Liver (tissue), 10 donors: ENCODE measurements at places on chromosomes 16 and 17.

DNA sequence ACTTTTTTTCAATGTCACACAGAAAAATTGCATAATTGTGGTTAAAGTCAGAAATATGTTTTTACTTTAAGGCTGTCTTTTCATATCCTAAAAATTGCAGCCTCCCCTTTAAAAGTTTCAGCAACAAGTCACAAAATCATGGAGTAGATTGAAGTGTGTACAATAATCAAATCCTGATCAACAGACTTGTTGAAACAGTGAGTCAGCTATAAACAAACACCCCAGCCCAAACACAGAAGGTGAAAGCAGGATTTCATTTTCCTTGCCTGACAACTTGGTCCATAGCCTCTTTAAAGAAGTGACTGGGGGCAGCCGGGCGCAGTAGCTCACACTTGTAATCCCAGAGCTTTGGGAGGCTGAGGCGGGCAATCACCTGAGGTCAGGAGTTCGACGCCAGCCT is 59.9 kb downstream of the WNT3 start:
- no peak for DNase-seq

DNA sequence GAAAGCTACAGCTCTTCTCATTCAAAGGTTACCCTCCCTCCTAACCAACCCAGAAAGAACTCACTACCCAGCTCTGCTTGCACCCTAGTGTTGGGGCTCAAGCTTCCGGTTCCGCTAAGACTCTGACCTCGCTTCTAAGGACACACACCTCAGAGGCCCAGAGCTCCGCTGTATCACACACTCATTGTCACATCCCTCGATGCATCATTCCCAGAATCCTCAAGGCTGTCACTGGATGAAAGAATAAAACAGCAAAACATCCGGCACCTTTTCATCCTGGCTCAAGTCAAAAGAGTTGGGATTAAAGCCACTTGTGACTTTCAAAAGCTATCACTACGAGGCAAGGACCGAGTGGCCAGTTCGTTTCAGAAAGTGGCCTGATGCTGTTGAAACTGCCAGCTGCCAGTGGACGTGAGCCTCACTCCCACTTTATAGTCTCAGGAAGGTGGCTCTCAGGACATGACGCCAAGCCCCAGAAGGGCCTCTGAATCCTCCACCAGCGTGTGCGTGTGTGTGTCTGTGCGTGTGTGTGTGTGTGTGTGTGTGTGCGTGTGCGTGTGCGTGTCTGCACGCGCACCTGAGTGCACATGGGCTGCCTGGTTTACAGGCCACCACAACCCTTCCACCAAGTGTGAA is 29.0 kb downstream of the ZFHX3 start:
- no peak for DNase-seq

GRCh38 chr17:46158323-46159296 is 34.6 kb downstream of the KANSL1 start:
- DNase-seq: no peak

GRCh38 chr17:58352596-58353388 is 791 bp upstream of the SUPT4H1 start:
- DNase-seq: peak; percentile 71

GRCh38 chr17:80485846-80486245 is 9.4 kb upstream of the NPTX1 start:
- DNase-seq: no peak

DNA sequence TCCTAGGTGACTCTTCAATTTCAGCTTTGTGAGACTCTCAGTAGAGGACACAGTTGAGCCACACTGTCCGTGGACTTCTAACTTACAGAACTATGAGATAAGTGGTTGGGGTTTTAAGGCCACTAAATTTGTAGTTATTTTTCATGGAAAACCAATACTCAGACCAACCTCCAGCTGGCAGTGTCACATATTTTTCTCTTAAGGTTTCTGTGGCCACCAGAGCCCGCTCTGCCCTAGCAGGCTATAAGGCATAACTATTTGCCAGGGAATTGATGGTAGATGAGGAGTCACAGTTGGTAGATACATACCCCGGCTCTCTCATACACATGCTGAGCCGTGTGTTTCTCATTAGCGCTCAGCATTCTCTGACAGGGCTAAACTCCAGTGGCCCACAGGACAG is 336.8 kb upstream of the MON1B start:
- DNase-seq: no peak

DNA sequence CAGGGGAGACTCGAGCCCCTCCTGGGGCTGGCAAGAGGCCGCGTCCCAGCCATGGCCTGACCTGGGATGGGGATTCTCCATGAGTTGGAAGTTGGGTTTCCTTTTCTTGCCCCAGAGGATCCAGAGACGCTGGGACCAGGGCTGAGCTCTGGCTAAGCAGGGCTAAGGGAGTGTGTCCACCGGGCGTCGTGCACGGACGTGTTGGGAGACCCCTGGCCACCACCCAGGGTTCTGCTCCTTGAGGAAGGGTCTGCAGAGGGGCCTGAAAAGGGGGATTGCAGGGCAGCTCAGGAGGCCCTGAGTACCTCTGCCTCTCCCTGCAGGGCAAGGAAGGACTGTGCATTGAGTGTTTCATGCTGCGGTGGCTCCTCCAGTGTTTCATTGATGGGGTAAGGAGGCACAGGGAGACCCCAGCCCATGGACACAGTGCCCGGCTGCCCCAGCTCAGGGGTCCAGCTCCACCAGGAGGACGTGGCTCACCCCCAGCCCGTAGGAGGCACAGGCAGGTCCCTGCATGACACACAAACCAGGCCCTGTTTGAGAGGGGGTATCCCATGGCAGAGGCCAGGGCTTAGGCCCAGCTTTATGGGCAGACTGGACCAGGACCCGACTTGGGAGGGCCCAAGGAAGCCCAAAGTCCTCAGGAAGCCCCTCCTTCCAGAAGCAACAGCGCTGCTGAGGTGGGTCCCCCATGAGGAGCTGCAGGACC is 47.5 kb downstream of the USP22 start:
- no peak for DNase-seq

DNA sequence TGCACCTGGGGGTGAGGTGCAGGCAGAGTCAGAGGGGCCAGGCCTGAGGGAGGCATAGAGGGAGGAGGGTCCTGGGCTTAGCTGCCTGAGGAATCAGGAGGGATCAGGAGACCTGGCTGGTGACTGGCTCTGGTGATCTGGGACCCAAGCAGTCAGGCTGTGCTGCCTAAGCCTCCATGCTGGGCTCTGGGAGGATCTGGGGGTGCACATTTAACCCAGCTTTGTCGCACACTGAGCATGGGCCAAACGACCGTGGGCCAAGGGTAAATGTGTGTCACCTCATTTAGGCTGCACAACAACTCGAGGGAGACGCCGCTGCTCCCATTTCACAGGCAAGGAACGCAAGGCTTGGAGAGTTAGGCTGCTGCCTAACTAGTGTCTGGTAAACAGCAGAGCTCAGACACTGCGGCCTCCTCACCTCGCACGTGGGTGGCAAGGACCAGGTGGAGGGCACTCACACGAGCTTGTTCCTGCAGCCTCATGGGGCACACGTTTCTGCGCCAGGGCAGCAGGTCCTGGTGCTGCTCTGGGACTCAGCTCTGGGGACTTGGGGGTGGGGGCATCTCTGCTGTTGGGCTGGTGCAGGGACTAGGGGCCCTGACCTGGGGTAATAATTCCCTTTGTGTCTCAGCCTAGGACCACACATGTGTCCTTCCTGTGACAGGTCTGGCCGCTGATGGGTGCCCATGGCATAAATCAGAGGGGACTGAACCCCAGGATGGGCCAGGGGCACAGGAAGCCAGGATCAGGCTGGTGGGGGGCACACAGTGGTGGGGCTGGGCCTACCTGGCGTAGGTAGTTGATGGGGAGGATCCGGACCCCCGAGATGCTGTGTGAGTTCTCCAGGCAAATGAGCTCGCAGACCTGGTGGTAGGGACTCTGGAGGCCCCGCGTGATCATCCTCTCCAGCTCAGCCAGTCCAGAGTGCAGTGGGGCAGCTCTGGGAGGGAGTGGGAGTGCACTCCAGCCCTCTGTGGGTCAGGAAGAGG is 18.7 kb downstream of the TMEM235 start:
- DNase-seq: no peak

DNA sequence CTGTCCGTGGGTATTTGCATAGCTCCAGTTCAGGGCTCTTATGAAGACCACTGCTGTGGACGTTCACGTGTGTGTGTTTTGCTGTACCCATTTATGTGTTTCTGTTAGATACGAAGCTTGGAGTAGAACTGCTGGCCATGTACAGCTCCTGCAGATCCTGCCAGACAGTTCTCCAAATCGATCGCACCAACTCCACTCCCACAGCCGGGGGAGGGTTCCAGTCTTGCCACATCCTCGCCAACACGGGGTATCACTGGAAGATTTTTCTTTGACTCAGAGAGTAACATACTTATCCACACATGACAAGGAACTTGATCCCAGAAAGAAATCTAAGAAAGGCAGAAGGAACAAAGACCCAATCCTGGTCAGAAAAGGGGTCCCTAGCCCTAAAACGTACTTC is 37.4 kb downstream of the TMEM186 start:
- DNase-seq: no peak

DNA sequence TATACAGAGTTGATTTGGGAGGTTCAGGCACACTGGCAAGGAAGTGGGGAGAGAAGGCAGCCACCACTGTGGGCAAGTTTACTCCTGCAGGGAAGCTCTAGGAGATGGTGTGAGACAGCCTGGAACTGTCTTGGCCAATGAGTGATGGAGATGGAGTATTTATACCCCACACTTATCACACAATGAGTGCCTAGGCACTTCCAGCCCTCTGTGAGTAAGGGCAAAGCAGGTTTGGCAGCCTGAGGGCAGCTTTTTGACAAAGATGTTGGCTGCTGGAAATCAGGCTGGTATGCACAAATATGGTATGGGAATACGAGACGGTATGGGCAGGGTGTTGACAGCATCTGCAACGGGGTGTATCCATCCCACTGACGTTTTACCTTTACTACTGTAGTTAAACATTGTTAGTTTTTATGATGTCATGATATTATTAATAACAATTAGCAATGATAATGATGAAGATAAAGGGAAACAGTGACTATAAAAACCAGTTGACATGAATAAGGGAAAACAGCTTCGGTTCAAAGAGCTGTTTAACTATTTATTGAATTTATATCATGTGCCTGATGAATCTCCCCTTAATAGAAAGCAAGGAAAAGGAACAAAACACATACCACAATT is 149.9 kb downstream of the CDK5R1 start:
- DNase-seq: no peak

GRCh38 chr17:17832032-17832363 is 4.8 kb downstream of the SREBF1 start:
- DNase-seq: no peak

DNA sequence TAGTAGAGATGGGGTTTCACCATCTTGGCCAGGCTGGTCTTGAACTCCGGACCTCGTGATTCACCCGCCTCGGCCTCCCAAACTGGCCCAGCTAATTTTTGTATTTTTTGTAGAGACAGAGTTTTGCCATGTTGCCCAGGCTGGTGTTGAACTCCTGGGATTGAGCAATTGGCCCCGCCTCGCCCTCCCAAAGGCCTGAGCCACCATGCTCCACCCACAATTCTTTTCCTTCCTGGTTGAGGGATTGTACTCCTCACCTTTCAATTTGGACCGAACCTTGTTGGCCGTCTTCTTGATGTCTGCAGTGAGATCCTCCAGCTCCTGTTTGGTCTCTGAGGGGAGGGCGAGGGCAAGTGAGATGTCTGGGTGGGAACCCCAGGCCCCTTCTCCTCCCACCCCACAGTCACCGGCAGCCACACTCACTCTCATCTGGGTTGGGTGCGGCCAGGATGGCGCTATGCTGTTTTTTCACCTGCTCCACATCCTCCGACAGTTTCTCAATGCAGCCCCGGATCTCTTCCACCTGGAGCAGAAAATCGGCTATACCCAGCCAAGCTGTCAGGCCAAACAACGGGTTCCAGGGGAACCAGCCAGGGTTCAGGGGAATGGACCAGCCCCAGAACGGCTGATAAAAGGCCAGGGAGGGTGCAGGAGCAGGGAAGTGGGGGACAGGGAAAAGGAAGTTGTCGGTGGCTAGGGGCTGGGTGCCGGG is 9.6 kb downstream of the STX1B start:
- DNase-seq: no peak
